ENCODE measurements at places on chromosomes 2 and 18.

DNA sequence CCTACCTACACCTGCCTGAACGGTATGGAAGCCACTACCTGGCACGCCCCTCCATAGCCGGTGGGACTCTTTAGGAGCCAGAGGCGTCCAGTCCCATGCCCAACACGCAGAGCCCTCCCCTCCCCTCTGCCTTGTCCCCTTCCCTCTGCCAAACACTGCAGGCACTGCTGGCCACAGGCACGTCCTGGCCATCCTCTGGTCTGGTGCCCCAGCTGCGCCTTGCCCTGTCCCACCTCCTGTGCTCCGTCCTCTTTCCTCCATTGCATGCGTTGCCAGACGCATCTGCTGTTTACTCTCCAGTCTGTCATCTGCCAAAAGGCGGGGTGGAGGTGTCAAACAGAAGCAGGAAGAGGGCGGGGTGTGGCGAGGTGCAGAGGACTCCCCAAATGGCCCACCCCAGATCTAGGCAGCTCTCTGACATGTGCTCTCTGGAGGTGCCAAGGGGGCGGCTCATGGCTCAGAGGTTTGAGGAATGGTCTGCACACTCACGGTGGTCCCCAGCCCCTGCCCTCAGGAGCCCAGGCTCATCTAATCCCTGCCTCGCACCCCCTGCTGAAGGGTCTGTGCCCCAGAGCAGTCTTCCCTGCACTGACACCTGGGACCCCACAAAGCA lies 45.1 kb downstream of the HS6ST1 start:
- no peak for DNase-seq

DNA sequence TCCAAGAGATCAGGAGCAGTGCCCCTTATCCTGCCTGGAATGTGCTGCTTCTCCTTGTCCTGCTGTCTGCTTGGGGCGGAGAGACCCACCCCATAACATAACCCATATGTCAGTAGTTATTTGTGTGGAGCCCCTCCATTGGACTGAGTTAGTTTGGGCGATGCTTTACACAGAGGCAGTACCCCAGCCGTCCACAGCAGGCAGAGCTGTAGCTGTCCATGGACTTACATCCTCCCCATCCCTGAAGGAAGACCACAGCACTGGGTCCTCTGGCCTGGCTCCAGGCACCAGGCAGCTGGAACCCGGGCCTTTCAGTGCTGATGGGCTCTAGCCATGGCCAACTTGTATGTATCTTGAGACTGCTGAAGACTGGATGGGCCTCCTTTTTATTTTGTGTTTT lies 20.3 kb downstream of the GKN2 start:
- no peak for DNase-seq

DNA sequence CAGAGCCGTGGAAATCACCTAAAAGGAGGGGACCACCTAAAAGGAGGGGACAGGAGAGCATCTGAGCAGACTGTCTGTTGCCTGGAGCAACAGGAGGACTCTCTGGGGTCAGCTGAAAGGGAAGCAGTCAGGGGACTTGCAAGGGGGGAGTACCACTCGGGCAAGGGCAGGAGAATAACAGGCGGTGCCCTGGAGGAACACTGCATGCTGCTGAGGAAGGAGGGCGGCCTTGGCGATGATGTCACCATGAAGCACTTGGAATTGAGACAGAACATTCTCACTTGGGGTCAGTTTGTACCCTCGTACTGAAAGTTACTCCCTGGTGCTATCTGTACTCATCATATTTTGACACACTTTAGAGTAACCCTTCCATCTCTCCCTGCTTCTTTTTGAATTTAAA lies 18.4 kb downstream of the SIX3 start:
- no peak for DNase-seq

DNA sequence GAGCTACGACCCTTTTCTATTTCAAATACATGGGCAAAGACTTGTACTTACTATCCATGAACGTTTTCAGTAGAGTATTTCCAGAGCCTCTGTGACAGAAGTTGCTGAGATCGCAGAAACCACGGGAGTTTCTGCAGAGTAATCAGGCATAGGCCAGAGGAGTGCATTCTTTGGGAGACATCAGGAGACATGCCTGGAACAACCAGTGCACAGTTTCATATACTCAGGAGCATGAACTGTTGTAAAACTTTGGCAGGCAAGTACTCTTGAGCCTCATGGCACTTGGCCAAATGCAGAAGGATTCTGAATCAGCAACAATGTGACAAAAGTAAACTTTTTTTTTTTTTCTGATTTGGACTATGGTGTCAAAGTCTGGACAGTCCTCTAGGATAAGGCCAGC lies 307.1 kb downstream of the GRB14 start:
- DNase-seq: peak; percentile 14

DNA sequence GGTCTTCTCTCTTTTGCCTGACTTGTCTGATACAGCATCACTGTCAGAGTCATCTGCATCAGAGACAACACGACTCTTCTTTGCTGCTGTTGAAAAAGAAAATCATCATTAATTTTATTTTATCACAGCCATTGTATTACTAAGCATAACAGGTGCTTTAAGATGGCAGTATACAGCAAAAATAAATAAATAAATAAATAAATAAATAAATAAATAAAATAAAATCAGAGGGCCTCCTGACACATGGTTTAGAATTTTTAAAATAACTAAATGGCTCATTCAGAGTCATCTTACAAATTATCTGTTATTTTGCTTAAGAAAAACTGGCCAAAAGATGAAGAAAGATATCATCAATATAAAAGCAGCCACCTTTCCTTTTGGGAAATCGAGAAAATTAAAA lies 22.8 kb downstream of the IWS1 start:
- DNase-seq: no peak

GRCh38 chr18:44799382-44799906 lies 118.8 kb downstream of the SETBP1 start:
- DNase-seq: no peak

GRCh38 chr2:216643986-216644659 lies 10.9 kb downstream of the IGFBP2 start:
- no peak for DNase-seq

GRCh38 chr2:65232636-65233035 lies 5.0 kb downstream of the ACTR2 start:
- DNase-seq: no peak

DNA sequence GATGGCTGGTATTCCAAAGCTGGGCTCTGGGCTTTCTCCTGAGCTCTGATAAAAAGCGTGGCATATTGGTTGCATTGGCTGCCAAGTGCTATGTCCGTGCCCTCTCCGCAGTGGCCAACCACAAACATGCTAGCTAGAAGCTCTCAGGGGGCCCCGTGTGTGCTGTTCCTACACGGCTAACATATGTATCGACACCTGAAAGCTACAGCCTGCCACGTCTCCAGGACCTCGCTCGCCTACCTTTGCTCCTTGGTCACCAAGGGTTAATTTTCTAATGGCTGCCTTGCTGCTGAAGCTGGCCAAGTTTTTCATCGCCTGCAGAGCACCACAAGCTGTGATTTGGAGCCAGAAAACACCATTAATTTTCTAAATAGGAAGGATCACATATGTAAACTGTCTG lies 888.4 kb downstream of the BCL11A start:
- DNase-seq: no peak

- no peak for DNase-seq
These were observed 8.3 kb downstream of the TRAPPC12 start for GRCh38 chr2:3387644-3388411.

- no peak for DNase-seq
These were observed 21.7 kb upstream of the GALNT1 start for GRCh38 chr18:35559867-35560266.

- no peak for DNase-seq
These were observed 31.2 kb downstream of the CRYGD start for GRCh38 chr2:208093128-208093527.

DNA sequence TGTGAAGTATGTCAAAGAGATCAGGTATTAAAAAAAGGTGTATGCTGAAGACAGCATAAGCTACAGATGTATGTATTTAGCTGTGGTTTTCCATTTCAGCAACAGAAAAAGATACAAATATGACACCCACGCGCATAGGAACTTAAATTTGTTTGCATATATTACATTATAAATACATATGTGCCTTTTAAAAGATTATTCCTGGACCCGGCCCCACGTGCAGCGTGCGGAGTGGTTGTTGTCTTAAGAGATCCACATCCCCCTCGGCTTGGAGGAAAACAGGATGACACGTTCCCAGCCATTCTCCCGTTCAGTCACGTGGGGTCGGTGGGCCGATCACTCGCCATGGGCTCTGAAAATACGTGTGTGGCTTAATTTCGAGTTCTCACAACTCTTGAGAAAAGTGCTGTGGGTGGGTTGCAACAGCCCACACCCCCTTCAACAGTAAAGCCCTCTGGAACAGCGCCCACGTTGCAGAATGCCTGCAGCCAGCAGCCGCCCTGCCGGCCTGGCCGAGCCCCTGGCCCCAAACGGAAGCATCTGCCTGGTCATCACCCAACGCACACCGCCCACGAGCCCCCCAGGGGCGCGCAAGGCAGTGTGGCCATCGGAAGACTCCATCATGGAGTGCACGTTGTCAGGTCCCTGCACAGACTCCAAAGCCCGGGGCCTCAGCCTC lies 18.6 kb upstream of the KCNG2 start:
- no peak for DNase-seq

GRCh38 chr2:233153146-233153798 lies 93.1 kb downstream of the INPP5D start:
- no peak for DNase-seq

DNA sequence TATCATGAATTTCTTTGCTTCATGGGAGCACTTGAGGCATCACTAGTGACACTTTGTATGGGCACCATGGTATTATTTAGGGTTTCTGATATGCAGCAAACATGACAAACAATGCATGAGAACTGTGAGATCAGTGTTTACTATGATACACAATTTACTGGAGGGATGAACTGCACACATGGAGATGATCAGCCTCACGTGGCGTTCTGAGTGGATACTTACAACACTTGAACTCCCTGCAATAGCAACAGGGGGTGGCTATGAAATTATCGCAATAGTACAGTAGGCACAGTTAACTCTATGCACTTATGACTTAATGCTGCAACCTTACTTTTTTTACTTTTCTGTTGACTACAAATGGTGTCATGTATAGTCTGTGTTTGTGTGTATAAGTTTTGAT lies 18.5 kb upstream of the UGT1A8 start:
- no peak for DNase-seq

- DNase-seq: no peak
These were observed 83.3 kb downstream of the RND3 start for GRCh38 chr2:150404147-150404546.

DNA sequence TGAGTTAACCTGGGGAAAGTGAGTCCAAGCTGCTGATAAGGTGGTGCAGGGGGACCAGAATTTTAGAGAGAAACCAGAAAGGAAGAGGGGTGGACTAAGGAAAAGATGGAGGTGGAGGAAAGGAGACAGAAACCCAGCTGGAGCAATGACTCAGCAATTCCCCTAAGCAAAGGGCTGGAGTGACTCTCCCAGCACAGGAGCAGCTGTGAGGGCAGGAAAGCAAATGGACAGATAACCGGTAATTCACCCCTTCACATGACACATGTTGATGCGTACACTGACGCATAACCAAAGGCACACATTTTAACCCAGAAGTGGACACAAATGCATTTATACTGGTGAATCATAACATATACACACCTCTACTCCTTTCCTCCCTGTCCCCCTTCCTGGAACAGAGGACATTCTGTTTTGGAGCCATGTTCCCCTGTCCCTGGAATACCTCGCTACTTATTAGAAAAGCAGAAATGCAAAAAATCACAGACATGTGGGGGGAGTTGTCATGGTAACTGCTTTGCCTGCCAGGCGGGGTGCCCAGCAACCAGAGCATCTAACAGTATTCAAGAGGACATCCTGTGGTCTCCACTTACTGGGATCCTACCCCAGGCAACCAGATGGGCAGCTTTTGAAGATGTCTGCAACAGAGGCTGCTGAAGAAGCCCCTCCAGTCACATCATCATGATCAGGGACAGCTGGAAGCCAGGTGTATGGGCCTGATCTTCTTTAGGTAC lies 4.7 kb downstream of the CDK5R2 start:
- DNase-seq: peak; percentile 60

DNA sequence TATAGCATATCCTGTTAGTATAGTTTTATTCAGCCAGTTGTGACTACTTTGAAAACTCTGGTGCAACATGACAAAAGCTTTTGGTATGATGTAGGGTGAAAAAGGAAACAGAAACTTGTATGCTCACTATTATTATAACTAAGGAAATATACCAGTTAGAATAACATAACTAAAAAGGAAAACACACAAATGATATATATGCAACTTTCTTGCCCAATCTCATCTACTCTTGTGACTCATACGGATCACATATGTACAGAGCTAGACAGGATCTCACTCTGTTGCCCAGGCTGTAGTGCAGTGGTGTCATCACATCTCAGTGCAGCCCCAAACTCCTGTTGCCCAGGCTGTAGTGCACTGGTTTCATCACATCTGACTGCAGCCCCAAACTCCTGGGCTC lies 12.4 kb upstream of the TLK1 start:
- DNase-seq: no peak

DNA sequence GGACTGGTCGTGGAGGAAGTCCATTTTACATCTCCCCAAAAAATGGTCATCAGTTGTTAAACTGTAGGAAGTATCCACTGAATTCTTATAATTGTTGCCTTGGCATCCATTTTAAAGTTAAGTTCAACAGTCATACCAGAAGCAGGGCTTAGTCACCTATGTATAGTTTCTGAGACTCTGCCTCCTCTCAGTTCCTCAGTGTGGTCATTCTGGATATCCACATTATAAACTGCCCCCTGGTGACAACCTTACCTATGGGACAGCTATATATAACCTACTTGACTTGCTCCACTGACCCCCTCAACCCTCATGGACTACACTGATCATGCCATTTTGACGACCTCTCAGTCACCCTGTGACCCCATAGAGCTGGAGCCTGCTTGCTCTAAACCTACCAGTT lies 617.0 kb downstream of the LRP1B start:
- DNase-seq: no peak

DNA sequence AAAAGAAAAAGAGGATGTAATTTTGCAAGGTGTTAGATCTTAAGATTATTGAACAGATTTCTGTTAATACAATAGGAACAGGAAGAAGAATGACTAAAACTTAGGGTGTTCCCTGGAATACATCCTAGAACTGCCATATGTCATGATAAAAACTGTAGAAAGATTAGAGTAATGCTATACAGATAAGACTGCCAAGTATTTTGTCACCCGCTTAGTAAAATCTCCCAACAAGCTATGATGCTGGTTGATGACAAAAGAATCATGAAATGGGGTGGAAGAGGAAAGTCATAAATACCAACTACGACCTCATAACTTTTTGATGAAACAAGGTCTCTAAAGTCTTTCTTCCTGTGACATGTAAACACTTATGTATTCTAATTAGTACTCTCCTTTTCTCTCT lies 163.6 kb upstream of the COL3A1 start:
- no peak for DNase-seq

GRCh38 chr2:143694335-143694734 lies 565.1 kb downstream of the ARHGAP15 start:
- no peak for DNase-seq

DNA sequence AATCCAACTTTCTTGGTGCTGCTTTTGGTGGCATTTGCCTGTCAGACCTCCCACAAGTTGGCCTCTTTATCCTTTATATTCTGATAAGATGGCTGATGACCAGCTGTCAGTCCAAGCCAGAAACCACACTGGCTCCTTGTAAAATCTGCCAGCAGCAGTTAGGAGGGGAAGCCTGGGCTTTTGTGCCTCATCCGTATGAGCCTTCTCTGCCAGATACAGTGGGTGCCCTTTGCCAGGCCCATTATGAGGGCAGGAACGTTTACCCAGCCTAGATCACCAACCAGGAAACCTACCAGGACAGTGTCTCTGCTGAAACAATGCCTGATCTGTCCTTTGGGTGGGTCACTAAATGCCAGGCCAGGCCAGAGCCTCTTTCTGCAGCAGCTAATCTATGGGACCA lies 202.9 kb upstream of the SP5 start:
- no peak for DNase-seq

Data from NCI-H774 (cell line).